Ovary (tissue), 10 donors: ENCODE measurements at places on chromosomes 12 and 14. TPM values are rescaled to one million over a fixed set of nuclear protein-coding genes. Genes with fewer than 3 reads are reported as not detected.

A2ML1 gene
- not detected for total RNA-seq

CLEC9A gene
- 0.51 TPM for total RNA-seq

TAS2R13 gene
- 1.5 TPM for total RNA-seq

FGF23 gene
- total RNA-seq: not detected

LMNTD1 gene
- not detected for total RNA-seq

KRT78 gene
- not detected for total RNA-seq

OASL gene
- total RNA-seq: 0.34 TPM

TC2N gene
- 44.4 TPM for total RNA-seq

RAD9B gene
- 2.3 TPM for total RNA-seq

PDE3A gene
- 7.2 TPM for total RNA-seq

SLCO1C1 gene
- total RNA-seq: not detected

ALG10 gene
- 10.7 TPM for total RNA-seq

MOK gene
- 25.4 TPM for total RNA-seq

TMEM120B gene
- 15.3 TPM for total RNA-seq
